OCI-LY7 (cell line): ENCODE measurements at places on chromosomes 2 and 18. TPM values are rescaled to one million over a fixed set of nuclear protein-coding genes. Genes with fewer than 3 reads are reported as not detected.

- no peak for DNase-seq
Observed at GRCh38 chr2:28463893-28464292, 32.0 kb upstream of the PLB1 start.

DNA sequence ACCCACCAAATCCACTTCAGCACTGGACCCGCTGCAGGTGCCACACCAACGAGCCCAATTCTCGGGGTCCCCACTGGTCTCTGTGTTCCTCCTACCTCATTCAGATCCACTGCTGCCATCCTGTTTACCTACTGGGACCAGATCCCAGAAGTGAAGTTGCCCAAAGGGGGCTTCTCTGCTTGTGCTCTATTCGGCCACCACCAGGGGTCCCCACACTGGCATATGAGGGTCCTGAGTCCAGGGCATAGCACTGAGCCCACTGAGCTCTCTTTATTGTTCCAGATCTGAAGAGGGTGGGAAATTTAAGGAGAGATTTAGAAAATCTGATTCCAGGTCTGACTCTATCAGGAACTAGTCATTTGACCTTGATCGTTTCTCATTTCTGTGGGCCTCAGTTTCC lies 2.4 kb downstream of the GPR45 start:
- DNase-seq: peak; percentile 8

DNA sequence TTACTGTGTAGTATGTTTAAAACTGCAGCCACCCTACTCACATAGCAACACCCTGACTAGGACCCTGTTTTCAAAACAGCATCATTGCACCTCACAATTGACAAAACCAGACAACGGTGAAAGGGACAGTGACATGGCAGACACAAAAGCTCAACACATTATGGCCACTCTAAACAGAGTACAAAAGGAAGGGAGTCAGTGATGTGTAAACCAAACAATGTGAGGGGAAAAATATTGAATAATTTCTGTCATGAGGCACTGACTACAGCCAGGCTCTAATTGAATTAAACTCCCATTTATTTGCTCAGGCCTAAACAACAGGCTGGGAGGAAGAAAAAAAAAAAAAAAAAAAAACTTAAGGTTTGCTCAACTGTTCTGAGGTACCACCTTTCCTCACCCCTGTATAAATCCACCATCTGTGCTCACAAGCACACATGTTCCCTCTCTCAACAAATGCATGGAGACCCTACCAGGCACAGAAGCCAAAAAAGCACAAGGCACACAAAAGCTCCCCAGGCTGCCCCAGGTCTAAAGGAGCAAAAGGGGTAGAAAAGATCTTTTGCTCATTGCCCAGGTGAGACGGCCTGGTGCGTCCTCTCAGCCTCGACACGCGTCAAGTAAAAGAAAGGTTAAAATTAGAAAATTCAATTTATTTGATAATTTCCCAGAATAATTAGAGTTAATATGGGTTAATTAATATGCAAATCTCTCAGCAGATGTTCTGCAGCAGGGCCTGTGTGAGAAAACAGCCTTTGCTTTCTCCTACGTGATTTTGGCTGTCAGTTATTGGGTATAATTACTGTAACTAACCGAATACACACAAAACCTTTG lies 80.9 kb downstream of the ZEB2 start:
- no peak for DNase-seq

The ARHGAP28 gene
- total RNA-seq: not detected in 2 replicates

The DSG1 gene
- total RNA-seq: not detected in 2 replicates

- DNase-seq: no peak
Observed at GRCh38 chr2:216920143-216920876, 60.4 kb upstream of the TNP1 start.

The SIX3 gene
- not detected in 2 replicates for total RNA-seq

The PDE1A gene
- total RNA-seq: not detected in 2 replicates

The SGPP2 gene
- not detected in 2 replicates for total RNA-seq

The SCN9A gene
- not detected in 2 replicates for total RNA-seq

GRCh38 chr2:53785366-53785765 lies 1.4 kb downstream of the ASB3 start:
- no peak for DNase-seq
